ENCODE measurements at places on chromosomes 7 and 10.

GRCh38 chr10:60384708-60385398 lies 4.8 kb downstream of the ANK3 start:
- peak; percentile 98 for DNase-seq

- DNase-seq, result no peak
These were observed 112.5 kb downstream of the ZMIZ1 start for GRCh38 chr10:79181227-79181626.

GRCh38 chr7:131076711-131077181 lies 250.9 kb upstream of the MKLN1 start:
- peak; percentile 43 for DNase-seq

DNA sequence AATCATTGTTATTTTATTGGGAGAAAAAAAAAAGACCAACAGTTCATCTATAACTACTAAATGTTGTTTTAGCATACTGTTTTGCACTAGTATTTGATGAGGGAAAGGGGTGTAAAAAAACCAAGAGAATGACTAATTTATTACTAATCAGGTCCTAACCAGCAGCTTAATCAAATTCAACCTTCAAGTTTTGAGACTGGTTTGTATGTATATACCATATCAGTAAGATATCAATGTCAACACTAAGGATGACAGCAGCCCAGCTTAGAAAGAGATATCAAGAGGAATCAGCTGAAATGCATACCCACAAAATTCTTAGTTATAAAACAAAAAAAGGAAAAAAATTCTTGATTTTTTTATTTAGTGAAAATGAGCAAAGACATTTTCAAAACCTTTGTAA lies 122.6 kb downstream of the KMT2C start:
- DNase-seq, result no peak

DNA sequence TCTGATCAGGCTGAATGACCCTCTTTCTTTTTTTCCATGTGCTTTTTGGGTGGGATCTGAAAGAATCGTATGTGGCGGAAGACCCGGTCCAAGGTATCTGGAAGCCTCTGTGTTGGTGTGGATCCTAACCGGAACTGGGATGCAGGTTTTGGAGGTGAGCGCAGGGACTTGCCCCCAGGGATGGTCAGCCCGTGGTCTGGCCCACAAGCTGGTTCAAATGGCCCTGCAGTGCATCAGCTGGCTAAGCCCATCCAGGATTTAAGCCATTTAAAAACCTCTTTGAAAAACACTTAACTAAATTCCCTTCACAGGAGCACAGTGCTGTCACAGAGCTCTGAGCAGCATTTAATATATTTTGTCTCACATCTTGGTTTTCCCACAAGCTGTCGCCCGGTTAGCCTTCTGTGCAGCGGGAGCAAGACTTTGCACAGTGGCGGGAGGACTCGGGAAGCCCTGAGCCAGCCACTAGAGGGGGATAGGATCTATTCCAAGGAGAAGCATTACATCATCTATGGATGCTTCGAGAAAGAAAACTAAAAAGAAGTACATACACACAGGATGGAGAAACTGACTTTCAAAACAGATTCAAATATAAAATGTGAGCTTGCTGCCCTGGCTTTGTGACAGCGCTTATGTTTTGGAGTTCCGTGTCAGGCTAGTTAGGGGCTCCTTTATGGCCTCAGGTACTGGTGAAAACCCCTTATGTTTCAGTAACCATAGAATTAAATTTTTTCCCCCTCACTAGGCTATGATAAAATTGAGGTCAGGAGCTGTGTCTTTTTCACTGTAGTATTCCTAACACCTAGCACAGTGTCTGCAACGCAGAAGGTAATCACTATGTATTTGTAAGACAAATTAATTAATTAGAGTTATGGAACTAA lies 11.3 kb downstream of the CPA2 start:
- peak; percentile 73 for DNase-seq

DNA sequence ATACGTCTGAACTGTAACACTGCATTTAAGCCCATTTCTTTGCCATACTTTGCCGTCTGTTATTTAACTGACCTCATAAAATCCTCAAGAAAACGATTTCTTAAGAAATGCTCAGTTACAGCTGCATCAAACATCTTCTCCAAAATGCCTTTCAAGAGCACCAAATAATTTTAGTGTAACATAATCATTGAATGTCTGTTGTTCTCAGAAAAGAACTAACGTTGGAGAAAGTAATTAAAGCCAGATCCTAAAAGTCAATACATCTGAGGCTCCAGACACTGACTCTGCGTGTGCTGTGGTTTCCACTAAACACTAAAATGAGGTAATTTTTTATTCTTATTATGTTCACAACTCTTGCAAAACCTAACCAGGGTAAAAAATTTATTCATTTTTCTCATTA lies 63.7 kb upstream of the LRRC17 start:
- DNase-seq, result peak; percentile 41

GRCh38 chr7:137715121-137715520 lies 131.7 kb downstream of the DGKI start:
- DNase-seq, result peak; percentile 45

- no peak for DNase-seq
These were observed 104.1 kb downstream of the ZNF467 start for GRCh38 chr7:149669121-149669818.

DNA sequence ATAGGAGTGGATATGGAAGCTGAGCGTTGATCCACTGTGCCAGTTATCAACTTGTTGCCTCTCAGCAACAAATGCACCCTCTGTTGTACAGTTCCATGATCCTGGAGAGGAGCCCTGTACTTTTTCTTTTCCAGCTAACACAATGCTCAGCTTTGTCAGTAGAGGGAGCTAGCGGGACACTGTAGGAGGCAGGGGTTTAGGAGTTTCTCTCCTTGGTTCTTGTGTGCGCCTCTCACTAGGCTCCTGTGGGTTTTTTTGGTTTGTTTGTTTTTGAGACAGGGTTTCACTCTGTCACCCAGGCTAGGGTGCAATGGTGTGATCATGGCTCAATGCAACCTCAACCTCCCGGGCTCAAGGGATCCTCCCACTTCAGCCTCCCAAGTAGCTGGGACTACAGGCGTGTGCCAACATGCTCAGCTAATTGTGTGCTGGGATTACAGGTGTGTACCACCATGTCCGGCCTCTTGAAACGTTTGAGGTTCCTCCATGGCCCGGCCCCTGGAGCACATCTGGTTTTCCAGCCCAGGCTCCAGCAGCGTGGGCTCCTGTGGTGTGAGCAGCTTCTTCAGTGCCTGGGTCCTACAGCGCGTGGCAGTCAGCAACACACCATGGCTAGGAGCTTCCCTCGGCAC lies 12.0 kb upstream of the MARVELD1 start:
- peak; percentile 89 for DNase-seq

DNA sequence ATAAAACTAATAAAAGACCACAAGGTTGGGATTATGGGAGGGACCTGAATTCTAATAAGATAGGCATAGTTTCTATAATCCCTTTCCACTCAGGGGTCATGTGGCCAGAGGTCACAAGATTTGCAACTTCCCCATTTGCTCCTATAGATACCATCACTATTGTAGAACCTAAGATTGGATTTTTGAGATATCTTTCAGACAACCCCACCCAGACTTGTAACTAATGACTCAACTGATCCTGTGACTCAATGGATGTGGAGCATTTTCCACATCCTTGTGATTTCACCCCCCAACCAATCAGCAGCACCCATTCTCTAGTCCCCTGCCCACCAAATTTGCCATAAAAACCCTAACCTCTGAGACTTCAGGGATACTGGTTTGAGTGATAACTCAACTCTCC lies 51.9 kb upstream of the PIK3AP1 start:
- no peak for DNase-seq

DNA sequence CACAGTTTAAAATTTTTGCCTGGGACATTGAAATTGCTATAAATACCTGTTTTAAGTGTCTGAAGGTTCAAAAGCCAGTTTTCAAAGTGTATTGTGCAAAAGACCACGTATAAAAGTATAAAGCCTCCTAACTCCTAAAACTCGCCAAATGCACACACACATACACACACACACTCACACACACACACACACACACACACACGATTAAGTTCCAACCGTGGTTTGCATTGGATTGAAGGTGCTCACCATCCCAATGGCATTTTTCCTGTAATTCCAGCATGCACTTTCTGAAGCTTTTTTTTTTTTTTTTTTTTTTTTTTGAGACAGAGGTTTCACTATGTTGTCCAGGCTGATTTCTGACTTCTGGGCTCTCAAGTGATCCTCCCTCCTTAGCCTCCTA lies 2.8 kb upstream of the RGS10 start:
- DNase-seq, result no peak

Data from AG08395 (cell line).